ENCODE measurements at places on chromosomes 6 and 20. TPM values are rescaled to one million over a fixed set of nuclear protein-coding genes. Genes with fewer than 3 reads are reported as not detected.

DNA sequence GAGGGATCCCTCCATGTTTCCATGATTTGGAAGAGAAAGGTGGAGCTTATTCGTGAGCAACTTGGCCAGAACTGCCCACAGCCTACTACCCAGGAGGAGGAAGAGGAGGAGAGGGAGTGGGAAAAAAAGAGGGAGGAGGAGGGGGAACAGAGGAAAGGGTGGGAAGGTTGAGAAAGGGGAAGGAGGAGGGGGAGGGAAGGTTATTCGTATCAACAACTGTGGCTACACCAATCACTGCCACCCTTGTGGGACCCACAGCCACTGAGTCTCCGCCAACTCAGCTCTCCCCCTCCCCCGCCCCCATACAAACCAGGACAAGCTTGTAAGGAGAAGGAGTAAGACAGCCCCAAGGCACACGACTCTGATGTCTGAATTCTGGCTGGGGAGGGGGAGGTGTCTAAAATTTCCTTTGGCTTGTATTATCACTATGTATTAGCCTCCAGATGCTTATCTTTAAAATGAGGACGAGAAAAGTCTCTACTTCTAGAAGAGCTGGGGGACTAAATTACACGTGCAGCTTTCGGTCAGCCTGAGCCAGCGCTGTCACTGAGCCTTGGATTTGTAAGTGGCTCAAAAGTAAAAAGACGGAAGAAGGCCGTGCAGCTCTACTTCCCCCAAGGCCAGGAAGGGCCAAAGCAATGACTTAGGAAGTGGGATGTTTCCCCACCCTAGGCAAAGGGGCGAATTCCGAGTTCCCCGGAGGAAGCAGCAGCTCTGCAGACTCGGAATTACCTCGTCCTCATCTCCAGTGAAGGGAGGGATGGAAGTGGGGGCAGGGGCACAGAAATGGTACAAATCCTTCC, 1.0 kb downstream of the FKBP1A start:
- no peak for DNase-seq
- no peaks in the 10 kb centered on the region for H3K36me3 ChIP-seq
- H3K4me3 ChIP-seq: peak overlapping the region; percentile 94
- peak overlapping the region; percentile 88 for H3K27ac ChIP-seq

GRCh38 chr20:46571418-46571817, 21.0 kb upstream of the OCSTAMP start:
- H3K4me1 ChIP-seq: peaks cover 6% of the 10 kb centered on the region
- H3K36me3 ChIP-seq: no peaks in the 10 kb centered on the region
- no peaks in the 10 kb centered on the region for H3K27me3 ChIP-seq
- DNase-seq: no peak

DNA sequence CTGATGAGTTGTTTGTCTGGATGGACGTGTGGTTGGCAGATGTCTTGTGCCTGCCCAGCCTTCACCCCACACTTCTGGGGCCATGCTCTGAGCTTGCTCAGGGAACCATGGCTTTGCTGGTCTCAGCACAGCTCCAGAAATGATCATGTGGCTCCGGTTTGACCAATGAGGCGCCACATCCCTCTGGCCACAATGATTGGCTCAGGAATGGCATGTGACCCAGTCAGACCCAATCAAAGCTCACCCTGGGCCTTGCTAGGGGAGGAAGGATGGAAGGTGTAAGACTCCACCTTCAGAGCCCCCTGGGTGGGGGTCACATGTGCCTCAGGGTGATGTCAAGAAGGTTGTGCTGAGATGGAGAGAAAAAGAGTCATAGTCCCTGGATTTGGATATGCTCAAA, 281.6 kb upstream of the SULF2 start:
- no peaks in the 10 kb centered on the region for H3K4me1 ChIP-seq
- no peaks in the 10 kb centered on the region for H3K36me3 ChIP-seq
- no peaks in the 10 kb centered on the region for H3K27me3 ChIP-seq
- DNase-seq: no peak
- no peak overlapping the region for H3K27ac ChIP-seq
- no peak overlapping the region for H3K4me3 ChIP-seq

DNA sequence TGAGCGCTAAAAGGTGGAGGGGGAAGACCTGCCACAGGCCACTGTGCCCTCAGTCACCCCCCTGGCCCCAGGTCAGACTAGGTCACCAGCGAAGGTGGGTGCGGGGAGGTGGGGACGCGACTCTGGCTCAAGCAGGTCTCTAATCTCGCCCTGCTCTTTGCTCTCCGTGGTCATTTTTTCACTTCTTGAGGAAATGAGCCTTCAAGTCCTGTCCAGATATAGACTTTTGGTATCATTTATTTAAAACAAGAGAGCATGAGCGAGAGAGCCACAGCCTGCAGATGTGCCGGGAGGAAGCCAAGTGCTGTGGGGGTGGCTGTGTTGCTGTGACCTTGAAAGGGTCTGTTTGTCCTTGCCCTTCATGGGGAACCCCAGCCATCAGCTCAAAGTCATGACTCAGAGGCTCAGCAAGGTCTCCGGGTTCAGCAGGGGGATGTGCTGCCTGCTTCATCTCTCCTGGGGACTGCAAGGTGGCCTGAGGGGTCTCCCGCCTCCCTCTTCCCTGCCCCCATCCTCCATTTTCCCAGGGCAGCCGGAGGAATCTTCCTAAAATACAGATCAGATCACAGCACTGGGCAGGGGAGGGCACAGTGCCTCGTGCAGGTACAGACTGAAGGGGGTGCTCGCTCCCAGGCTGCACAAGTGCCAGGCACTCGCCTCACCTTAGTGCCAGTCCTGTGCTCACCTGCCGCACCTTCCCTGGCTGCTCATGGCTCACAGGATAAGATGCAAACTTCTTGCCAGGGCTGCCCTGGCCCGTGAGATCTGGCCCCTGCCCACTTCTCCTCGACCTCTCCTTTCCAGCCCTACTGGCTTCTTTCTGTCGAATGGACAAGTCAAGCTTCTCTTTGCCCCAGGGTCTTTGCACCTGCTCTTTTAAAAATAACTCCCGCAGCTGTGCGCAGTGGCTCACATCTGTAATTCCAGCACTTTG, 26.5 kb downstream of the SULF2 start:
- no peaks in the 10 kb centered on the region for H3K4me1 ChIP-seq
- no peak for DNase-seq
- no peaks in the 10 kb centered on the region for H3K36me3 ChIP-seq
- H3K27ac ChIP-seq: no peak overlapping the region

GRCh38 chr6:35476004-35476403, 7.8 kb downstream of the RPL10A start:
- no peak for DNase-seq
- H3K27ac ChIP-seq: no peak overlapping the region
- peaks cover 25% of the 10 kb centered on the region for H3K36me3 ChIP-seq
- no peak overlapping the region for H3K4me3 ChIP-seq

DNA sequence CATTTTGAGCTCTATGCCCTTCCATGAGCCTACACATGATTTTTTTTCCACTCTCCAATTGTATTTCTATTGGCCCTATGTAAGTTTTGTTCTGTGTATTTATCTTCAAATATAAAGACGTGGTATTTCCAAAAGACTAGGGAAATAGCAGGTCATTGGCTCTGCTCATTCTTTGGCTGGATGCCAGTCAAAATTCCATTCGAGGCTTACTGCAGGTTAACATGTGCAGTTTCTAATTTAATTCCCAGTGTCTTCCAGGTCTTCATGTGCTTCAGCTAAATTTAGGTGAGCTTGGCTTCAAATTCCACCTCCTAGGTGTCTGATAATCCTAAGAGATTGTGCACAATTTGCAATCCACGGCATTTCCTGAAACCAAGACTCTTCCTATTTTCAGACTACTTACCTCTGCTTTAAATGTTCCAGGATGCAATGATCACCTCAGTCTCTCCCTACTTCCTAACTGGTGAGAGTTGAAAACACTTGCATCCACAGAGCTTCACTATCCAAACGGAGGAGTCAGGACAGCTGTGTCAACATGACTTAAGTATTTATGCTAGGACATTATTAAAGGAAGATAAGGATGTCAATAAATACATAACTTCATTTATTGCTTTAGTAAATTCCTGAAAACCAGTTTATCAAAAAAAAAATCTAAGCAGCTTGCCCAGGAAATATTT, 236.1 kb downstream of the COL12A1 start:
- no peaks in the 10 kb centered on the region for H3K36me3 ChIP-seq
- no peak overlapping the region for H3K4me3 ChIP-seq
- no peaks in the 10 kb centered on the region for H3K27me3 ChIP-seq

DNA sequence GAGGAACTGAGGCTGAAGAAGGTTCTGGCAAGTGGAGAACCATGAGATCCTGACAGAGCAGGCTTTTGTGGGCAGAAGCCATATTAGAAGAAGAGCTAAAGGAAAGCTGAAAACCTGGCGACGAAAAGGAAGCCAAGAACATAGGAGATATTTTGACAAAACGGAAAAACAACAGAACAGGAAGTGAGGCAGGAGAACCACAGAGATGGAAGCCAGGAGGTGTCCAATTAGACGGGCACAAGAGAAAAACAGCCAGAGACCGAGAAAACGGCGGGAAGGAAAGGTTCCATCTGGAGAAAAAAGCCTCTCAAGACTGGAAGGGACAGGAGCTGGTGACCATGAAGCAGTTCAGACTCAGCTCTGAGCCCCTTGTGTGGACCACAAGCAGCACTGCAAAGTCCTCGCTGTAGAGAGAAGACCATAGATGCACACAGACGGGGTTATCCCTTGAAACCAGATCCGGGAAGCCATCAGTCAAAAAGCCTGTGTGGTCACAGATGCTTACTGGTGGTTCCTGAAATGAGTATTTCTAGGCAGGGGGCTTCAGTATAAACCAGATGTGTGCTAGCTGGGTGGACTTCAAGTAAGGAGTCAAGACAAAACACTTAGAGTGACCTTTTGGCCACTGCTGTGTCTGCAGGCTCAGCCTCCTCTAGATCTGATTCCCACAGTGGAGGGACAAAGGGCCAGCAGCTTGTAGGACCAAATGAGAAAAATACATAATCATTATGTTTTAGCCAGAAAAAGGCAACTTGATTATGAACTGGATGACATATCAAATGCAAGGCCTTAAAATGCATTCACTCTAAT, 30.7 kb downstream of the SSR1 start:
- H3K27me3 ChIP-seq: no peaks in the 10 kb centered on the region
- no peaks in the 10 kb centered on the region for H3K4me1 ChIP-seq
- H3K4me3 ChIP-seq: no peak overlapping the region
- H3K27ac ChIP-seq: no peak overlapping the region

- H3K4me3 ChIP-seq: no peak overlapping the region
- no peak overlapping the region for H3K27ac ChIP-seq
- no peaks in the 10 kb centered on the region for H3K36me3 ChIP-seq
- DNase-seq: no peak
- peaks cover 24% of the 10 kb centered on the region for H3K4me1 ChIP-seq
- no peaks in the 10 kb centered on the region for H3K27me3 ChIP-seq
Observed at GRCh38 chr6:36888654-36889481, 3.1 kb downstream of the C6orf89 start.

GRCh38 chr6:108874470-108875160, 26.4 kb downstream of the ARMC2 start:
- H3K27me3 ChIP-seq: no peaks in the 10 kb centered on the region
- peaks cover 18% of the 10 kb centered on the region for H3K4me1 ChIP-seq
- H3K27ac ChIP-seq: peak overlapping the region; percentile 49
- H3K4me3 ChIP-seq: no peak overlapping the region
- DNase-seq: no peak

GRCh38 chr20:17969278-17969883, 563 bp downstream of the MGME1 start:
- no peaks in the 10 kb centered on the region for H3K36me3 ChIP-seq
- H3K27me3 ChIP-seq: no peaks in the 10 kb centered on the region
- peak overlapping the region; percentile 95 for H3K4me3 ChIP-seq
- H3K4me1 ChIP-seq: peaks cover 71% of the 10 kb centered on the region
- peak overlapping the region; percentile 93 for H3K27ac ChIP-seq
- no peak for DNase-seq

Gene OPRM1
- not detected for total RNA-seq

GRCh38 chr20:33654680-33655161, 7.4 kb upstream of the C20orf144 start:
- DNase-seq: no peak
- peaks cover 8% of the 10 kb centered on the region for H3K4me1 ChIP-seq
- H3K27ac ChIP-seq: no peak overlapping the region
- H3K36me3 ChIP-seq: no peaks in the 10 kb centered on the region

DNA sequence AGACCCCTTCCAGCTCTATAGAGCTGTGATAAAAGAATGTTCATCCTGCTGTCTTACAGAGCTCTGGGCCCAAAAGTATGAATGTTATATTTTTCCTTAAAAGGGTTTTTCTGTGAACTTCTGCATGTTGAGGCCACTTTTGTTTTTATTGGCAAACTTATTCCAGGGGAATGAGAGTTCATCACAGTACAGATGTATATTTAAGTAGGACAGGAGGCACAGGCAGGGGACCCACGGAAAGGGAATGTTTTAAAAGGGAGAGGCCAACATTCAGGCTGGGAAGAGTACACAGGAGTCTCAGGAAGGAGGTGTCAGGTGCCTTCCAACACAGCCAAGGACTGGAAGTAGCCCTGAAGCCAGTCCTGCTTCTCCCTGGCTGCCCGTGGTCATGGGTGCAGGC, 148.4 kb downstream of the EYA2 start:
- no peaks in the 10 kb centered on the region for H3K36me3 ChIP-seq
- DNase-seq: no peak
- no peaks in the 10 kb centered on the region for H3K27me3 ChIP-seq
- no peak overlapping the region for H3K4me3 ChIP-seq
- no peak overlapping the region for H3K27ac ChIP-seq

Gene PLG
- total RNA-seq: not detected

DNA sequence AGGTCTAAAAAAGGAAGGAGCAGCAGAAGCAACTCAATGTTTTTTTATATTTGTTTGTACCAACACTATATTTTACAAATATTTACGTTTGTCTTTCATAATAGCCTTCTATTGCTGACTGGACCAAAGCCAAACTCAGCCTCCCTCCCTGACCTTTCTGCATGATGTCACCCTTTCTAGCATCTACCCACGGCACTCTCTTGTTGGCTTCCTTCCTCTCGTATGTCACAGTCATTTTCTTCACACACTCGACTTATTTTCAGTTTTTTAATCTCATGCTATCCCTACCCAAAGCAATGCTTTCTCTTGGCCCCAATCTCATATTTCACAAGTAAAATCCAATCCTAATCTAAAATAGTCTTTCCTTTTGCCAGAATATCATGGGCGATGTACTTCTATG, 16.3 kb upstream of the FAM8A1 start:
- H3K27ac ChIP-seq: peak overlapping the region; percentile 85
- H3K4me3 ChIP-seq: no peak overlapping the region
- no peak for DNase-seq
- H3K27me3 ChIP-seq: no peaks in the 10 kb centered on the region

Gene HLA-F
- 9.6 TPM for total RNA-seq
